ENCODE measurements at places on chromosomes 16 and 17.

- H3K27ac ChIP-seq: no peak overlapping the region
- no peak overlapping the region for H3K4me3 ChIP-seq
- H3K27me3 ChIP-seq: peaks cover 9% of the 10 kb centered on the region
Observed at GRCh38 chr16:22109258-22109898, 17.0 kb downstream of the VWA3A start.

DNA sequence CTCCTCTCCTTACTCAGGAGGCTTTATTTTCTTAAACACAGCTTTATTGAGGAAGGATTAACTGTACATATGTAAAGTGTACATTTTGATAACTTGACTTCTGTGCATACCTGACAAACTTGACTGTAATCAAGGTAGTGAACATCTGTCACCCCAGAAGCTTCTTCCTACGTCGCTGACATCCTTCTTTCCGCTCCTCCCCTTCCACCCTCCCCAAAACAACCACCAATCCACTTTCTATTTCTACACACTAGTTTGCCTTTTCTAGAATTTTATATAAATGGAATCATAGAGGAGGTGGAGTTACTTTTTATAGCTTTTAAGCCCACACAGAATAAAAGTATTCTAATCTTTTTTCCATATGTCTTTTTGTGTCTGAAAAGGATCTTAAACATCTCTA is 225.2 kb upstream of the RBFOX1 start:
- H3K4me3 ChIP-seq: no peak overlapping the region
- no peaks in the 10 kb centered on the region for H3K27me3 ChIP-seq
- no peaks in the 10 kb centered on the region for H3K4me1 ChIP-seq
- H3K36me3 ChIP-seq: no peaks in the 10 kb centered on the region

DNA sequence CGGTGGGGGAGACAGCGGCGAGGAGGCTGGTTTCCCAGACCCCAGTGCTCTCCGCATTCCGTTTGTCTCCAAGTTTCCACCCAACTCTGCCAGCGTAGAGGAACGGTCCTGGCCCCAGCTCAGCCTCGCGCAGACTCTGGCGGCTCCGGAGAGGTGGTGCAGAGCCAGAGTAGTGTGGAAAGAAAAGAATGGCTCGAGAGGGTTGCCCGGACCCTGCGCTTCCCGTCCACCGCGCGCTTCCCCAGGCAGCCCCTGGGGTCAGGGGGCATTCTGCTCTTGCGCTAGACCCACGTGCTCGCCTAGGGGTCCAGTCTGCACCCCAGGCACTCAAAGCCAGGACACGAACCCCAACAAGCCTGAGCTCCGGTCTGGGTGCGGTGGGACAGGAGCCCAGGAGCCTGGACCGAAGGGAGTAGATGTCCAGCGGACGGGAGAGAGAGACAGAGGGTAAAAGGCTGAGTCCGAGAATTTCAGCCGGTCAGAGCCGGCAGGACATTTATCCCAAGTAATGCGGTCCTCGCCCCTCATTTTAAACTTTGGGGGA is 3.8 kb downstream of the PMP22 start:
- H3K27ac ChIP-seq: peak overlapping the region; percentile 42
- peaks cover 83% of the 10 kb centered on the region for H3K27me3 ChIP-seq
- H3K4me1 ChIP-seq: peaks cover 7% of the 10 kb centered on the region
- peak overlapping the region; percentile 72 for H3K4me3 ChIP-seq

- H3K4me3 ChIP-seq: no peak overlapping the region
- no peaks in the 10 kb centered on the region for H3K27me3 ChIP-seq
- H3K27ac ChIP-seq: peak overlapping the region; percentile 20
Observed at GRCh38 chr17:42518755-42519545, 17.1 kb upstream of the NAGLU start.

GRCh38 chr17:73410586-73411312 is 98.9 kb upstream of the CDC42EP4 start:
- H3K27ac ChIP-seq: no peak overlapping the region
- peaks cover 10% of the 10 kb centered on the region for H3K36me3 ChIP-seq
- no peak overlapping the region for H3K4me3 ChIP-seq
- H3K27me3 ChIP-seq: no peaks in the 10 kb centered on the region

DNA sequence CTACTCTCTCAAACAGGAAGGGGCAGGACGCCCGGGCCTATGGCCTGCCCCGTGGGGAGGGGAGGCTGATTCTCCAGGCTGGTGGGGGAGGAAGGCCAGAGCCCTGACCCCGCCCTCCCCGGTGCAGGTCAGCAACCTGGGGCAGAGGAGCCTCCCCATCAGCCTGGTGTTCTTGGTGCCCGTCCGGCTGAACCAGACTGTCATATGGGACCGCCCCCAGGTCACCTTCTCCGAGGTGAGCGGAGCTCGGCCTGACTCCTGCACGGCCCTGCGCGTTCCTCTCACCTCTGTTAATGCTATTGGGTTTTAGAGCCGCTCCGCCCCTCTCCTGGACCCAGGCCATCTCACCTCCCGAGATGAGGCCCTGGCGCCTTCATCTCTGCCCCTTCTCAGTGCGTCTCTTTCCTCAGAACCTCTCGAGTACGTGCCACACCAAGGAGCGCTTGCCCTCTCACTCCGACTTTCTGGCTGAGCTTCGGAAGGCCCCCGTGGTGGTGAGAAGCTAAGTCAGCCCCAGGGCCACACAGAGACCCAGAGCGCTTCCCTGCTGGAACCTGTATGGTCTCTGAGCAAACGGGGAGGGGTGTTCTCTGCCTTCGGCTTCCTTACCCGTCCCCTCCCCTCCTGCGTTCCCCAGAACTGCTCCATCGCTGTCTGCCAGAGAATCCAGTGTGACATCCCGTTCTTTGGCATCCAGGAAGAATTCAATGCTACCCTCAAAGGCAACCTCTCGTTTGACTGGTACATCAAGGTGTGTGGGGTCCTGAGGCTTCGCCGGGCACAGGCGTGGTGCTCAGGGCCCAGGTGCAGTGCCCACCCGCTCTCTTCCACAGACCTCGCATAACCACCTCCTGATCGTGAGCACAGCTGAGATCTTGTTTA is 25.1 kb upstream of the ITGAX start:
- no peak for DNase-seq
- peaks cover 32% of the 10 kb centered on the region for H3K27me3 ChIP-seq
- no peak overlapping the region for H3K27ac ChIP-seq
- H3K4me3 ChIP-seq: no peak overlapping the region
- peaks cover 20% of the 10 kb centered on the region for H3K4me1 ChIP-seq

DNA sequence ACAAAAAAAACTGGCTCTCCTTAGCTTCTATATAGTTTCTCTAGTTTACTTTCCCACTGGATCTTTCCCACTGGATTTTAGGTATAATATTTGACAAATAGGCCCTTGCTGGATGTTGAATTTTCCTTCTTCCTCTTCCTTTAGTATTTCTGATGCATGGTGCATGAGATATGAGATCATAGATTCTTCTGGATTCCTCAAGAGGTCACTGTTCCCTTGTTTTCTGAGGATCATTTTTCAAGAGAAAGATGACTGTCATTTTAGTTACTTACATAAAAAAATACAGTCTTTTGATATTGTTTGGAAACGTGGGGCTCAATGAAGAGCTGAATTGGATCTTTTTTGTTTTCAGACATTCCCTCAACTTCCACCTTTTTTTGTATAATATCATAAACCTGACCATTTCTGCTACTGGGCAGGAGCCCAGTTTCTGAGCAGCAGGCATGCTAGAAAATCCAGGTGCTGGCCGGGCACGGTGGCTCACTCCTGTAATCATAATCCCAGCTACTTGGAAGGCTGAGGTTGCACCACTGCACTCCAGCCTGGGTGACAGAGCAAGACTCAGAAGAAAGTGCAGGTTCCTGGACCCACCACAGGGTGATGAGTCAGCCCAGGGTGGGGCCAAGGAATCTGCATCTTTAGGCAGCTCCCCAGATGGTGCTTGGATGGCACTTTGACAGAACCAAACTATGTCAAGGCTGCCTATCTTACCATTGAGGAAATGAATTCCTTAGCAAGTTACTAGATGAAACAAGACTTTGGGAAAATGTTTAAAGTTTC is 70.3 kb downstream of the SDR42E1 start:
- no peaks in the 10 kb centered on the region for H3K4me1 ChIP-seq
- peaks cover 71% of the 10 kb centered on the region for H3K36me3 ChIP-seq
- no peak overlapping the region for H3K27ac ChIP-seq
- H3K27me3 ChIP-seq: no peaks in the 10 kb centered on the region
- no peak overlapping the region for H3K4me3 ChIP-seq

DNA sequence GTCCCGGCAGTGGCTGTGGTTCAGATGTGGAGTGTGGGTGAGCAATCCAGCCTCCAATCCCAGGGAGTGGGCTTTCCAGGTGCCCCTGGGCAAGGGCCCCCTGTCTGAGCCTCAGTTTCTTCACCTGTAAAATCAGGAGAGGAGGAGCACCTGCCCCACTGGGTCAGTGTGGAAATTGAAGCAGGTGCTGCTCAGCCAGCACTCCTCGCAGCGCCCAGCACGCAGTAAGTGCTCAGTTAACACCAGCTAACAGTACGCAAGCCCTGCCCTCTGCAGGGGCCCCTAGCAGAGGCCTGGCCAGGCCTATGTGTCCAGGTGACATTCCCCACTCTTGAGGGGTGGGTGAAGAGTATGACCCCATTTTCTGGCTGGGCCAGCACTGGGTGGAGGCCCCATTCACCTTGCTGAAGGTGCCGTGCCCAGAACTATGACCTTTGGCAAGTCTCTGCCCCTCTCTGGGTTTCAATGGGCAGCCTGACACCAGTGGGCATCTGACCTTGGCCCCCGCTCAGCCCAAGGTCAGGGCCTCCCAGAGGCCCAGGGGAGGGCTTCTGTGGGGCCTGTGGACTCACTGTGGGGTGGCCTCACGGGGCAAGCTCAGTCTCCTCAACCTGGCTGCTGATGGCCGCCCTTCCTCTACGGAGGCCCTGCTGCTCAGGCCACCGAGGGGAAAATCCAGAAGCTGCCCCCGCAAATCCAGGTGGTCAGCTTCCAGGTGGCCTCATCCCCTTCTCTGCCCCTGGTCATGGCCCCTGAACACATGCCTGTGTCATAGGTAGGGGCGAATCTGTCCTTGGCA is 2.5 kb downstream of the MTSS2 start:
- peaks cover 11% of the 10 kb centered on the region for H3K27me3 ChIP-seq
- no peak for DNase-seq

DNA sequence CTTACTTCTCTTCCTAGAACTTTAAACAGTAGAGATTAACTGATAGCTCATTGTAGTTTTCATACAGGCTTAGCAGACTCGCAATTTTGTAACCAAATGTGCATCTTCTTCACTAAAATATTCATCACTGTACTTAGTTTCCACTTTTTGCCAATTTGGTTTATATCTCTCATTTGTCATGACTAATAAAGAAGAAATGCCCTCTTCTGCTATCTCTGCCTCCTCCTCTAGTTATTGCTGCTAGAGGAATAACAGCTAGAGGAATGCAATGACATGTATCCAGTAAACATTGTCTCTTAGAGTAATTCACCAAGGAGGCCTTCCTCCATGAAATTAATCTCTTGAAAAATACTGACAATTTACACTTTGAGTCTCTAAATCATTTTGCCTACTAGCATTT is 115.5 kb upstream of the COX10 start:
- H3K4me3 ChIP-seq: no peak overlapping the region
- DNase-seq: no peak
- H3K36me3 ChIP-seq: no peaks in the 10 kb centered on the region
- no peaks in the 10 kb centered on the region for H3K4me1 ChIP-seq
- H3K27me3 ChIP-seq: no peaks in the 10 kb centered on the region

DNA sequence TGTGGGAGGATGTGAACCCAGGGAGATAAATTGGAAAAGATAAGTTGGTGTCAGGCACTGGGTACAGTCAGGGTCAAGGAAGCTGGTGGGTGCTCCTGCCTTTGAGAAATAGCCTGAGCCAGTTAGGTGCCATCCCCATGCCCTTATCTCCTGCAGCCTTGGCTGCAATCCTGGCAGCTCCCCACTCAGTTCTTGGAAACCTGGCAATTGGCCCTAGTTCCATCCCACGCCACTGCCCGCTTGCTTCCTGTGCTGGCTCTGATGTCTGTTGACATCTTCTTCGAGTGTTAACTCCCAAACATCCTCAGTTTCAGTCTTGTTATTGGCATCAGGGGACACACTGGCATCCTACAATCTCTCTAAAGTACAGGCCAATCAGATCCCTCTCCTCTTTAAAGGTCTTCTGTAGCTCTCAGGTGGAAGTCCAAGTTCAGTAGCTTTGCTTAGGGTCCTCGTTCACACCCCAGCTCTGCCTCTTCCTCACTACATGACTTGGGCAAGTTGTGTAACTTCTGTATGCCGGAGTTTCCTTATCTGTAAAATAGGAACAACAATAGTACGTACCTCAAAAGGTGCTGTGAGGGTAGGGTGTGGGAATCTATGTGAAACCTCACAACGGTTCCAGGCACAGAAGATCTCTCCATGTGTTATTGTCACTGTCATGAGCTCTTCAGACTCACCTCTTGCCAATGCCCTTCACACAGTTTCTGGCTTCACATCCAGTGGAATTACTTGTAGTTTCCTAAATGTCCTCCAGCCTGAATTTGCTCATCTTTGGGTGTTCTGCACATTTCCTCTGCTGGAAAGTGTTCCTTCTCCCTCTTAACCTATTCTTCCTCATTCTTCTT is 13.5 kb upstream of the PRKAR1A start:
- H3K27ac ChIP-seq: peak overlapping the region; percentile 92
- H3K4me1 ChIP-seq: peaks cover 22% of the 10 kb centered on the region
- no peaks in the 10 kb centered on the region for H3K27me3 ChIP-seq
- H3K36me3 ChIP-seq: peaks cover 12% of the 10 kb centered on the region

- H3K36me3 ChIP-seq: no peaks in the 10 kb centered on the region
- no peaks in the 10 kb centered on the region for H3K27me3 ChIP-seq
- no peaks in the 10 kb centered on the region for H3K4me1 ChIP-seq
- no peak for DNase-seq
- H3K4me3 ChIP-seq: no peak overlapping the region
- H3K27ac ChIP-seq: no peak overlapping the region
Observed at GRCh38 chr17:11029791-11030190, 191.9 kb upstream of the PIRT start.

GRCh38 chr16:88449267-88449561 is 3.9 kb upstream of the ZFPM1 start:
- H3K4me3 ChIP-seq: no peak overlapping the region
- H3K27me3 ChIP-seq: peaks cover 13% of the 10 kb centered on the region
- peaks cover 24% of the 10 kb centered on the region for H3K4me1 ChIP-seq
- no peaks in the 10 kb centered on the region for H3K36me3 ChIP-seq

GRCh38 chr17:81500047-81500446 is 12.6 kb downstream of the ACTG1 start:
- no peak overlapping the region for H3K4me3 ChIP-seq
- H3K27ac ChIP-seq: no peak overlapping the region
- H3K27me3 ChIP-seq: peaks cover 5% of the 10 kb centered on the region

DNA sequence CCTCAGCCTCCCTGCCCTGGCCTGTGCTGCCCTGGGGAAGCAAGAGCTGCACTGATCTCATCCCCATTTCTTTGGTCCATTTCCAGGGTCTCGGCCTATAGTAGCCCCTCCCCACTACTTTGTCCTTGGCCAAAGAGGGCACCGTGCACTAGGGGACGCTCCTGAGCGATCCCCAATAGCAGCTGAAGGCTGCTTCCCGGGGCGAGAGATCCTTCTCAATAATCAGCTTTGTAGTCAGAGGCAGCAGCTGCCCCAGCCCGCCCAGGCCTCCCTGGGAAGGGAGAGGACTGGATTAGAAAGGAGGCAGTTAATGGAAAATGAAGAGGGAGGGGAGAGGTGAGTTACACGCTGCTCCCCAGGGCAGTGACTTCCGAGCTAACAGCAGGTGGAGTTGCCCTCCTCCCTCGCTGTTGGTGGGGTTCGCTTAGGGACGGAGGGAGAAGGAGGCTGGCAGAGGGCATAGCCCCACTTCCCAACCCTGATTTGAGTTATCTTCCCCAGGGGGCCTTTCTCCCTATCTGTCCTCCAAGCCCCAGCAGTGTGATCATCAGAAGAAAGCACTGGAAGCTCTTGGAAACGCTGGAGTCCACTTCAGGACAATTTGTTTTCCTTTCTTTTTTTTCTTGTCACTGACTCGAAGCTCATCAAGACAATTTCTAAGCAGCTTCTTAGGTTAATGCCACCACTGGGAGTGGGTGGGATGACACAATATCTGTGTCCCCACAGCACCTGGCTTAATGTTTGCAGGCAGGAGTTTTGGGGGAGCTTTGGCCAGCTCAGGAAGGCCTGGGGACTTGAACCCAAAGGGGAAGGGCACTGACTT is 2.6 kb downstream of the MXRA7 start:
- no peak overlapping the region for H3K27ac ChIP-seq
- H3K4me3 ChIP-seq: no peak overlapping the region
- H3K36me3 ChIP-seq: no peaks in the 10 kb centered on the region
- H3K4me1 ChIP-seq: peaks cover 2% of the 10 kb centered on the region
